ENCODE measurements at places on chromosomes 4 and X.

DNA sequence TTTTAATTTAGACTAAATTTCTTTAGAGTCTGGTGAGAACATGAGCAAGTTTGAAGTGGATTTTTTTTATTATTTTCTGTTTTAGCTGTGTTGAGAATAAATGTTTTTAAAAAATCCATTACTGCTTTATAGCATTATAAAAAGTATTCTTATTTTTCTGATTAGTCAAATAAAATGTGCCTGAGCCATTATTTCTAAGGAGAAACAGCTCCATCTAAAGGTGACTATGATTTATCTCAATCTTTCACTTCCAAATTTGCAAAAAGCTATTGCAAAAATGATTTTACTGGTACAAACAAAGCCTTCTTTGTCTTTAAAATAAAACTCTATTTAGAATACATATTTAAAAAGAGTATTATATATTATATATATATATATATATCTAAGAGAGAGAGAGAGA lies 959.2 kb downstream of the FAM133A start:
- no peak for DNase-seq

- no peak for DNase-seq
These were observed 127.3 kb downstream of the TMA16 start for GRCh38 chr4:163621821-163622220.

GRCh38 chr4:139528377-139529005 lies 27.5 kb downstream of the SETD7 start:
- DNase-seq: no peak

- no peak for DNase-seq
These were observed 93.4 kb downstream of the NPNT start for GRCh38 chr4:105988671-105989070.

GRCh38 chr4:81472281-81473182 lies 825 bp upstream of the RASGEF1B start:
- no peak for DNase-seq

- no peak for DNase-seq
These were observed 326.1 kb downstream of the IL15 start for GRCh38 chr4:141962486-141962885.

DNA sequence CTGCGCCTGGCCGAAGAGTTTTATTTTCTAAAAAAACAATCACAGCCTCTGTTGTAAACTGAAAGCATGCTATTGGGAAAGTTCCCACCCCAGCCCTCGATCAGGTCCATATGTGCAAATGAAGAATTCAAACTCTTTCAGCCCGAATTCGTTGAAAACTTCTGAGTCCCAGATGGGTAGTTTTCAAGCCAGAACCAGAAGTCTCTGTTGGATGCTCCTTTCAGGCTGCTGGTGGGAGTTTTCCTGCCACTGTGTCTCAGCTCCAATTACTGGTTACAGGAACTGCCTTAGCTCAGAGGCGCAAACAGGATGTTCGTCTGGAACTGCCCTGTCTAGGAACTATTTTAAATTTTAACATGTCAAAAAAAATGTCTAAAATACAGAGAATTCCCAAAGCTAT lies 9.3 kb upstream of the ALG13 start:
- DNase-seq: no peak

GRCh38 chr4:185792384-185793115 lies 19.4 kb downstream of the SORBS2 start:
- DNase-seq: peak; percentile 99

GRCh38 chr4:182483685-182484084 lies 240.5 kb downstream of the TENM3 start:
- no peak for DNase-seq

DNA sequence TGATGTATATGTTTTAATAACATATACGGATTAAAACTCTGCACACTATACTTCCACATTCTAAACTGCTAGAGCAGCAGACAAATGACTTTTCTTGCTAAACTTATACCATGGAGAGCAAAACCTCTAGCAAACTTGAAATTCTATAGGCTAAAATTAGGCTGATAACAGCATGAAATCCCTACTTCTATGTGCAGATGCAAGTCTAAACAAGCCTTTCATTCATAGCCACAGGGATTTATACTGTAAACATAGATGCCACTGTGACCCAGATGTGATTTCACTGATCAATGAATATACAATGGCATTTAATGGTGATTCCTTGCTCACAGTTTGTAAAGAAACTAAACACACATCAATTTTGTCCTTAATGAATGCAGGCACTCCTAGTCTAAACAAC lies 151.0 kb downstream of the ANTXR2 start:
- DNase-seq: no peak

GRCh38 chr4:158656439-158656838 lies 15.2 kb downstream of the C4orf46 start:
- DNase-seq: no peak

GRCh38 chr4:176971576-176972115 lies 178.9 kb upstream of the VEGFC start:
- no peak for DNase-seq

- no peak for DNase-seq
These were observed 263.6 kb upstream of the CTSO start for GRCh38 chr4:156217236-156217635.

DNA sequence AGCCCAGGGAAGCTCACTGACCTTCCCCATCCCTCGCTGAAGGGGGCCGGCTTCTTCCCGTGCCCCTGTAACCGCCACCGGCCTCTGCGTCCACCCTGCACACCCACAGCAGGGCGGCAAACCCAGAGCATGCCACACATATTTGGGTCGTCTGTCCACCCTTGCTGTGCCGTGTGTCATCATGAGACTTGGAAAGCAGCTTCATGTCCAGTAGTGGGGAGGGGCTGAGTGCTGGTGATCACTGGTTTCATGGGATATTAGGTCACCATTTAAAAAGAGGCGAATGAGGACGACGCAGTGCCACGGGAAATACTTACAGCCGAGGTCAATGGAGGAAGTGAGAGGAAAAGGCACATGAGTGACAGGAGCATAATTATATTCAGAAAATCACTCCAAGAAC lies 74.8 kb downstream of the HTRA3 start:
- no peak for DNase-seq

GRCh38 chr4:17082186-17082585 lies 183.7 kb upstream of the LDB2 start:
- DNase-seq: no peak

DNA sequence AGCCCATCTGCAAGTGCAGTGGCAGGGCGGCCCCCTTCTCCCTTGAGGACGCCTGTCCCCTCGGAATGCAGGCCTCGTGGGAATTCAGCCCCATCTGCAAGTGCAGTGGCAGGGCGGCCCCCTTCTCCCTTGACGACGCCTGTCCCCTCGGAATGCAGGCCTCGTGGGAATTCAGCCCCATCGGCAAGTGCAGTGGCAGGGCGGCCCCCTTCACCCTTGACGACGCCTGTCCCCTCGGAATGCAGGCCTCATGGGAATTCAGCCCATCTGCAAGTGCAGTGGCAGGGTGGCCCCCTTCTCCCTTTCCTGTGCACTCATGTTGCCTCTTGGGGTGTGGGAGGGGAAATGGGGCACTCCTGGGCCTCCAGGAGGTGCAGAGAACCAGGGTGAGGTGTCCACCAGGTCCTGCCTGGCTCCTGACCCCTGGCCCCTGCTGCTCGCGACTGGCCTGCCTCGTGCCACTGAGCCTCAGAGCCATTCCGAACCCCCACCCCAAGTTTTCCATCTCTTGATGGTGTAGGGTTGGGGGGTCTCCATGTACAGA lies 6.8 kb upstream of the SLC26A1 start:
- DNase-seq: no peak

DNA sequence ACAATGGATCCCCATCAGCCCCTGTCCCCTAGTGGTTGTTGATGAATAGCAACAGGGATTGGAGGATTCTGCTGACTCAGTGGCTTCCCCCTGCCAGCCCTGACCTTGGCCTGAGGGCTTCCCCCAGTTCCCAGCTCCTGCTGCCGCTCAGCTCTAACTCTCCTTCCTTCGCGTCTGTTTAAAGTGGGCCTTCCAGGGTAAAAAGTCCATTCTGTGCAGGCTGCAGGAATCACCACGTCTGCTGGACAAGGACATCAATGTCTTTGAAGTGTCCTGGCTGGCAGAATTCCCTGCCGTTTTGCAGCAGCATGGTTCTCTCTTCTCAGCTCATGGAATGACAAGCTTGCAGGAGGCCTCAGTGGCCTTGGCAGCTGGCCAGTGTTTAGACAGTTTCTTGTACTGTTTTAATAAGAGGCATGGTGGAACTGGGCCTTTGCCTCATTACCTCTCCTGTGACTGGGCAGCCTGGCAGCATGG lies 152.5 kb upstream of the STX18 start:
- DNase-seq: peak; percentile 7

- peak; percentile 5 for DNase-seq
These were observed 691 bp downstream of the MAGED1 start for GRCh38 chrX:51893931-51894696.

DNA sequence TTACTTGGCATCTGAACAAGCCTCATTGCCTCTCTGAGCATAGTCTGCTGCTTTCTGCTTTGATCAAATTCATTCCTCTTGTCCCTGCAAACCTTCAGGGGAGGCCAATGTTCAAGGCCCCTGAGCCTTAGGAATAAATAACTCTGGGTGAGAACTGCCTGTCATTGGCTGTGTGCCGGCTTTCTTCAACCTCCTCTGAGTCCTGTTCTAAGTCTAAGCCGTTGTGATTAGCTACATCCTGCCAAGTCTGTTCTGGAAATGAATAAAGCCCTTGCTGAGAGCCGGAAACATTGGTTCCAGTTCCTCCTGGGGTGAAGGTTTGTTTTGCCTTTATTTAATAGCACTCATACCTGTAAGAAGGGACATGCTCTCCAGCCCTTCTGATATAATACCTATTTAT lies 13.8 kb downstream of the RNF4 start:
- DNase-seq: peak; percentile 62

DNA sequence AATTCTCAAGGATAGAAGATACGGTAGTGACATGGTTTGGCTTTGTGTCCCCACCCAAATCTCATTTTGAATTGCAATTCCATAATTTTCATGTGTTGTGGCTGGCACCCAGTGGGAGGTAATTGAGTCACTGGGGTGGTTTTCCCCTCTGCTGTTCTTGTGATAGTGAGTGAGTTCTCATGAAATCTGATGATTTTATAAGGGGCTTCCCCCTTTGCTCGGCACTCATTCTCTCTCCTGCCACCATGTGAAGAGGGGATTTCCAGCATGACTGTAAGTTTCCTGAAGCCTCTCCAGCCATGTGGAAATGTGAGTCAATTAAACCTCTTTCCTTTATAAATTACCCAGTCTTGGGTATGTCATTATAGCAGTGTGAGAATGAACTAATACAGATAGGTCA lies 8.5 kb upstream of the SPANXN4 start:
- no peak for DNase-seq

DNA sequence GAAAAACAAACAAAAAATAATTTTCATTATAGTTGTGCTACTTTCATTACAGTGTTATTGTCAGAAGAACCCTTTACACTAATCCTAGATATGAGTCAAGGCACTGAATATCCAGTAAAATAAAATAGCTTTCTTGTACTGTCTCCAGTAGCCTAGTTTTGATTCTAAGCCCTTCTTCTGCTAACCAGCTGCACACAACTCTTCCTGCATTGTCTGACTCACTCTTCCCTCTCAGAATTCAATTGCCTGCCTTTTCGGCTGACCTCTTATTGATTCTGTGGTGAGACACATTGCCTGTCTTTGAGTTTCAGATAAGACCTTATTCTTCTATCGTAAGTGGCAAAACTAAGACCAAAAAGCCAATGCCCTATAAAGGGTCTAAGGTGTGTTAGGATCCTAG lies 26.7 kb upstream of the PCDH18 start:
- DNase-seq: no peak

- no peak for DNase-seq
These were observed 11.5 kb upstream of the TLR1 start for GRCh38 chr4:38815885-38816782.

DNA sequence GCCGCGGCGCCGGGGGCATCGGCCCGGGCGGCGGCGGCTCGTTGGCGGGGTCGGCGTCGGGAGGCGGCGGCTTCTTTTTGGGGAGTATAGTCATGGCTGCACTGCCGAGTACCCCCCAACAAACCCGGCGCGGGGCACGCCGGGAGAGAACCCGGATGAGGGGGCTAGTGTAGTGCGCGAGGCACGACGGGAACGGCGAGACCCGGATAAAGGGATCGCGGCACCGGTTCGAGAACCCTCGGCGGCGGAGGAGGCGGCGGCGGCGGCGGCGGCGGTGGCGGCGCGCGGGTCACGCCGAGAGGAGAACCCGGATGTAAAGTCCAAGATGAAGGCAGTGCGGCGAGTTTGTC lies at the start of gene OTUD5:
Gene OTUD5 (minus strand): TSS at position 131 of the 350 bp plus-strand sequence. CDS start 37 bp downstream, at position 94.
- no peak for DNase-seq

- DNase-seq: peak; percentile 46
These were observed 6.6 kb downstream of the OCIAD2 start for GRCh38 chr4:48899950-48900349.

- no peak for DNase-seq
These were observed 41.1 kb upstream of the STIM2 start for GRCh38 chr4:26819478-26820095.

GRCh38 chr4:159776961-159777360 lies 674.1 kb downstream of the RAPGEF2 start:
- no peak for DNase-seq

DNA sequence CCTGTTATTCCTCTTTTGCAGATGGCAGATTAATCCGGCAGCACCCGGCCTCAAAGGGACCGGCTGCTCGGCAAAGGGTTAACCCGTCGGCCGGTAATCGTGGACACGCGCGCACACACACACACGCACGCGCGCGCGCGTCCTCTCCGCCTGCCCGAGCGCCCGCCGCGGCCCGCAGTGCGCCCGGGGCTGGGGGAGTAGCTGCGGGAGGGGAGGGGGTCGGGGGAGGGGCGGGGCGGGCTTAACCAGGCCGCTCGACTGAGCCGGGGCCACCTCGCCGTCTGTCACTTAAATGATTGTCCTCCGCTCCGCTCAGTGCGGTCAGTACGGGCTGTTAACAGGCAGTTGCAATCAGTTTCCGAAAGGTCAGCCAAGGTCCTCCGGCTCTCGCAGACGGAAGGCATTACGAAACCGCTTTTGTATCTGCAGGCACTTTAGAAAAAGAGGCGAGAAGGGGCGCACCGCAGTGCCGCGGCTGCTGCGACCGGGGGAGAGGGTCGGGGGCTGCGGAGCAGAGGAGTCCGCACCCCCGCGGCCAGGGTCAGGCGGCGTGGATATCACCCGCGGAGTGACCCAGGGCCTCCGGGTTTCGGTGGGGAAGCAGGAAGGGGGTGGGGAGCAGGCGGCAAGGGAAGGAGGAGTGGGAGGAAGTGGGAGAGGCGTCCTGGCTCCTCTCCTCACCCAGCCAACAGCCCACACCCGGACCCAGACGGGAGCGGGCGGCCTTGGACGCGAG lies 57.3 kb upstream of the BCOR start:
- peak; percentile 82 for DNase-seq

DNA sequence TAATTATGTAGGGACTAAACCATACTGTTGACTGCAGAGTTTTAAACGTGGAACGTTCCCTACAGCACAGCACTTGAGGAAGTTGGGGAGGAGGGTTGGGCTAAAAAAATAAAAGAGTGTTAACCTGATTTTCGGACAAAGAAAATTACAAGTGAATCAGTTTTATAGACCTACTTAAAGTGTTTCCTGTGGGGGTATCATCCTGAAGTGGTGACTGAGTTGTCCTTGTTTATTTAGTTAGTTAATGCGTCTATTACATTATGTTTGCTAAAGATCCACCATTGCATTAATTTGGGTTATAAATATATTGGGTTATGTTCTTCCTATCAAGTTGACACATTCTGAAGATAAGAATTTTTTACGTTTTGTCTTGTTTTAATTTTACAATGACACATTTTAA lies 14.7 kb downstream of the UNC5C start:
- no peak for DNase-seq
